ENCODE measurements at places on chromosomes 3 and 15.

DNA sequence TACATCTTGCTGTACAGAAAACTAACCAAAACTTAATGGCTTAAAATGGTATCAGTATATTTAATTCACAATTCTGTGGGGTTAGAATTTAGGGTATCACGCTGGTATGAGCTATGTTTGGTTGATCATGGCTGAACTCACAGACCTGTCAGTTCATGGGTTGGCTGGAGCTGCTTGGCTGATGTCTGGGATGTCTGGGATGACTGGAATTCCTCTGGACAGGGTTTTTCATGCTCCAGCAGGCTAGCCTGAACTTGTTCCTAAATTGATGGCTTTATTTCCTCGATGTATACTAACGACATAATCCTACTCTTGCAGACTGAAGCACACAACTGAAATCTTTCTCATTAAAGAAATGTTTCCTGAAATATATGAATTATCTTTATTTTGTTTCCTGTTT is 338.9 kb upstream of the GBE1 start:
- no peak for DNase-seq

DNA sequence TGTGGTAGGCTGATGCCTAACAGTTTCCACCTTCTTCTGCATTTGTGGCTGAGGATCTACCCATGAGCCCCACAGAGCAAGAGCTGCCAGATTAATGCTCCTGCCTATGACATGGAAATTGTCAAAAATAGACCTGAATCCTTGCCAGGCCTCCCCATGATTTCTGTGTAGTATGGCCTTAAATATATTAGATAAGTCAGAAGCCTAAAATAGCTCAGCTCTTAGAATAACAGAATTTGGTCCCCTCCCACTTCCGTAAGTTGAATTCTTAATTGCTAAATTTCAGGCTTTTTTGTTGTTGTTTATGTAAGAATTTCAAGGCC is 129.0 kb downstream of the SERPINI1 start:
- DNase-seq: no peak

DNA sequence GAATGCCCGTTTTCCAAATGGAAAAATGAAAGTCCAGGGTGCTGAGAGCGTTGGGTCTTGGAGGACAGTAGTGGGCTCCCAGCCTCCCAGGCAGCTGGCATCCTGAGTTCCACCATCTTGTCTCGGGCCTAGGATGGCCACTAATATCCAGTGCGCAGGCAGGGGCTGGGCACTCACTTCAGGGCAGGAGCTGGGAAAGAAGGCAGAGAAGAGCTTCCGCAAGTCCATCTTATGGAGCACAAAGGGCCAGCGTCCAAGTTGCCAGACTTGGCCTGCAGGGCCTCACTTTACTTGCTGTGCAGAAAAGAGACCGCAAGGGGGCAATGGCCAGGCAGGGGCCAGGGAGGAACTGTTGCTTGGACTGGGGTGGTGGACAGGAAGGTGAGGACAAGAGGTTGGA is 46.1 kb downstream of the IQSEC1 start:
- DNase-seq: no peak

DNA sequence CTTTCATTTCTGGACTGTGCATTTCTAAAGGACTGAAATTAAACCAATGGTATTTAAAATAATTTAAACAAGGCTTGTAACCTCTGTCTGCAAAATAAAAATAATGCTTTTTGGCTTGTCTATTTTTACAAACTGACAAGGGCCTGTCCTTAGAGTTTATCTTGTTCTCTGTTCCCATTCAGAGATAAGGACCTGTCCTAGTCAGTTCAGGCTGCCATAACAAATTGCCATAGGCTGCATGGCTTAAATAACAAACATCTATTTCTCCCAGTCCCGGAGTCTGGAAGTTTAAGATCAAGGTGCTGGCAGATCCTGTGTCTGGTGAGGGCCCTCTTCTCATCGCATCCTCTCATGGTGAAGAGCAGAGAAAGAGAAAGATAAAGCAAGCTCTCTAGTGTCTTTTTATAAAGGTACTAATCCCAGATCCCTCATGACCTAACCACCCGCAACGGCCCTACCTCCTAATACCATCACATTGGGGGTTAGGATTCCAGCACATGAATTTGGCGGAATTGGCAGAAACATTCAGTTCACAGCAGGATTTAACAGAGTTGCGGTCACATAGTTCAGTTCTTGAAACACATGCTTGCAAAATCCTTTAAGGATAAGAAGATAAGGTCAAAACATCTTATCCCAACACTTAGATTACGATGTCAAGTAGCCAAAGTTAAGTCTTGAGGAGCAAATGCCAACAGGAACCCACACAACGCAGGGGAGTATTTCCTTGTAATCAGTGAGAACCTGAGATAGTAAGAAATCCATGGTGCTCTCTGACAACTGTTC is 17.8 kb downstream of the KBTBD8 start:
- DNase-seq: no peak

GRCh38 chr15:100464256-100464655 is 64.5 kb downstream of the CERS3 start:
- no peak for DNase-seq

Measured in activated CD4-positive, alpha-beta T cell treated with anti-CD3 and anti-CD28 coated beads, Interleukin-2, amount 50 U/mL, for 48 hours (primary cell).